ENCODE measurements at places on chromosomes 3 and 15. TPM values are rescaled to one million over a fixed set of nuclear protein-coding genes. Genes with fewer than 3 reads are reported as not detected.

DNA sequence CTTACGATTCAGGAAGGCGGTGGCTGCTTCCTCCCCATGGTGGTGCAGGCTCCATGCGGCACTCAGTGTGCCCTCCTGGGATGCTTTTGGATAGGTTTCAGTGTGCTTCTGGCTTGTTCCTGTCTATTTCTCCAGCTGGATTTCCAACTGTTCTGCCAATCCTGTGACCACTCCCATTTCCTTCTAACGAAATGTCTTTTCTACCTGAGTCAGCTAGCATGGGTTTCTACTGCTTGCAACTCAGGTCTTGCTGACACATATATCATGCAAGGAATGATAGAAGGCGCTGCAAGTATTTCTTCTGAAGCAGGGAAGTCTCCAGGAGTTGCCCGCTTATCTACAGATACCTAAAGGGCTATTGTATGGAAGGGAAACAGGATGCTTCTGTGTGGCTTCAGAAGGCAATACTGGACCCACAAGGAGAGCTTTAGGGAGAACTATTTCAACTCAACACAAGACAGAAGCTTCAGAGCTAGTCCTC is 244.4 kb downstream of the OPA1 start:
- peak overlapping the region; percentile 65 for H3K27ac ChIP-seq
- peaks cover 36% of the 10 kb centered on the region for H3K4me1 ChIP-seq
- H3K4me3 ChIP-seq = peak overlapping the region; percentile 15
- H3K27me3 ChIP-seq = no peaks in the 10 kb centered on the region

GRCh38 chr15:94298364-94298763 is 67.0 kb downstream of the MCTP2 start:
- H3K36me3 ChIP-seq = no peaks in the 10 kb centered on the region
- H3K27ac ChIP-seq = no peak overlapping the region
- no peaks in the 10 kb centered on the region for H3K27me3 ChIP-seq
- H3K4me3 ChIP-seq = no peak overlapping the region

GRCh38 chr3:167950212-167950611 is 145.5 kb downstream of the GOLIM4 start:
- no peaks in the 10 kb centered on the region for H3K27me3 ChIP-seq
- H3K4me1 ChIP-seq = no peaks in the 10 kb centered on the region
- no peak overlapping the region for H3K27ac ChIP-seq
- H3K4me3 ChIP-seq = no peak overlapping the region
- DNase-seq = no peak
- H3K36me3 ChIP-seq = no peaks in the 10 kb centered on the region

DNA sequence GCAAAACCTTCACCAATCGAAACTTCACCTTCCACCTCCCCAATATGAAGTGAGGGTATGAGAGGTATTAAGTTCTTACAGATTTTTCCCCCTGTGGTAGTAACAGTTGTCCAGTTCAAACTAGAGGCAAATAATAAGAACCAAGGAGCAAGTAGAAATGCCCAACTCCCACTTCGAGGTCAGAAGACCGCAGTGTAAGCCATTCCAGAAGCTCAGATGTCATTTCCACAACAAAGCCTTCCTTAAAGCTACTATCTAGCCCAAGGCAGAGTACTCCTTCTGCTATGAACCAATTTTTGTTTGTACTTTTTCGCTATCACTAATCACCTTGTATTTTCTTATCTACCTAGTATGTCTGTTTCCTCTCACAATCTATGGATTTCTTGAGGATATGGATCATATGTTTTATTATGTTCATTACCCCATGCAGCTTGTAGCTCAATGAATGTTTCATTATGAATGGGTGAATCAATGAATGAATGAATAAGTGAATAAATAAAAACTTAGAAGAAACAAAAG is 235.7 kb upstream of the KCNMB2 start:
- DNase-seq = peak; percentile 24
- H3K27ac ChIP-seq = no peak overlapping the region
- H3K4me1 ChIP-seq = peaks cover 7% of the 10 kb centered on the region
- H3K27me3 ChIP-seq = no peaks in the 10 kb centered on the region

DNA sequence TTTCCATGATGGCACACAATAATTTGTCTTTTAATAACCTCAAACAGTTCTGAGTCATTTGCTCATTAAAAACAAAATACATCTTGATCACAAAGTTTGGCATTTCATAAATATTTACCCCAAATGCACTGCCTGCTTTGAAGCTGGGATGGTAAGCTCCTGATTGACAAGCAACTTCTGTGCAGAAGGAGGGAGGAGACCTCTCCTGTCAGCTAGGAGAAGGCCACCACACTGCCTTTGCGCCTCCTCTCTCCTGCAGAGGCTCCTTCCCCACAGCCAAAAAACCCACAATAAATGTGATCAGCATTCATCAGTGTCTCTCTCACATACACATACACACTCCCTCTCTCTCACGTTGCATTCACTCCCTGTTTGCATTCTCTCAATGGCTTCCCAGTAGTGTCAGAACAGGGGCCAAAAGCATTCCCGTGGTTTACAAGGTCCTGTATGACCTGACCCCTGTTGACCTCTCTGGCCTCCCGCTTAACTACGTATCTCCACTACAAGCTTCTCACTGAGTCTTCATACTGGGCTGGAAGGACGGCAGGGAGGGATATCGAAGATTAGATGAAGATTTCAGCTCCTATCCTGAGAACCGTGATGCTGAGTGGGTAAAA is 216.4 kb downstream of the FOXP1 start:
- no peaks in the 10 kb centered on the region for H3K27me3 ChIP-seq
- no peak for DNase-seq
- no peak overlapping the region for H3K4me3 ChIP-seq

GRCh38 chr15:88651136-88651732 is 12.4 kb downstream of the ISG20 start:
- no peak overlapping the region for H3K4me3 ChIP-seq
- H3K36me3 ChIP-seq = no peaks in the 10 kb centered on the region
- no peak overlapping the region for H3K27ac ChIP-seq
- H3K4me1 ChIP-seq = no peaks in the 10 kb centered on the region
- H3K27me3 ChIP-seq = peaks cover 51% of the 10 kb centered on the region
- DNase-seq = no peak

GRCh38 chr15:48627260-48627940 is 18.1 kb downstream of the FBN1 start:
- H3K27me3 ChIP-seq = no peaks in the 10 kb centered on the region
- H3K4me3 ChIP-seq = no peak overlapping the region
- no peaks in the 10 kb centered on the region for H3K36me3 ChIP-seq
- H3K4me1 ChIP-seq = peaks cover 6% of the 10 kb centered on the region
- H3K27ac ChIP-seq = no peak overlapping the region

The FSIP1 gene
- total RNA-seq = 0.29 TPM

GRCh38 chr3:30649572-30650318 is 43.3 kb downstream of the TGFBR2 start:
- no peaks in the 10 kb centered on the region for H3K36me3 ChIP-seq
- DNase-seq = no peak
- H3K27ac ChIP-seq = no peak overlapping the region
- H3K4me1 ChIP-seq = no peaks in the 10 kb centered on the region
- no peak overlapping the region for H3K4me3 ChIP-seq
- no peaks in the 10 kb centered on the region for H3K27me3 ChIP-seq

- no peak overlapping the region for H3K27ac ChIP-seq
- no peaks in the 10 kb centered on the region for H3K27me3 ChIP-seq
- no peaks in the 10 kb centered on the region for H3K36me3 ChIP-seq
- H3K4me3 ChIP-seq = no peak overlapping the region
- DNase-seq = no peak
Observed at GRCh38 chr3:111737706-111738086, 121.4 kb upstream of the PHLDB2 start.

Data from K562 (cell line).